ENCODE measurements at places on chromosomes 6 and 20.

DNA sequence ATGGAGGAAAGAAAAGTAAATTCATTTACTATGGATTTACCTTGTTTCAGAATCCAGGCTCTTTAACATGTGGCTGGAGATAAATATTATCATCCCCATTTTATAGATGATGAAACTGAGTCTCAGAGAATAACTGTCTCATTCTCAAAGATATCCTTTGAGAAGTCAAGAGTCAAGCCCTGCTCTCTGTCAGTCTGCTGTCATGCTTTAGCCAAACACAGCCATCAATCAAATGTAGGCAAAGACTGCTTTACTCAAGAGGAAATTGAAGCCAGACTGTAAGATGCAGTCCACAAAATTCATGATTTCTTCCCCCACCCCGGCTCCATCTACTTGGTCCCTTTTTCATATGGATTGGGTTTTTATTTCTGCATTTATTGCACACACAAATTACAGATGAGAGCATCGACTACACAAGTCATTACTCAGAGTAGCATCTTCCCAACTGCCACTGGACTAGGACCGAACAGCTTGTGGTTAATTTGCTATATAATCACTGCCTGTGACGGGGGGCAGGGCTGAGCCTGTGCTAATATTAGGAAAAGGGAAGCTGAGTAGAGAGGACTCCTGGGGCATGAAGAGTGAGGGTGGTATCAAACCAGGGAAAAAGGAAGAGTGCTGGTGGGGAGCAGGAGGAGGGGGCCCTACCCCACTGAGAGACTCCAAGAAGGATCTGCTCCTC lies 102.7 kb upstream of the TOP1 start:
- no peak for DNase-seq

DNA sequence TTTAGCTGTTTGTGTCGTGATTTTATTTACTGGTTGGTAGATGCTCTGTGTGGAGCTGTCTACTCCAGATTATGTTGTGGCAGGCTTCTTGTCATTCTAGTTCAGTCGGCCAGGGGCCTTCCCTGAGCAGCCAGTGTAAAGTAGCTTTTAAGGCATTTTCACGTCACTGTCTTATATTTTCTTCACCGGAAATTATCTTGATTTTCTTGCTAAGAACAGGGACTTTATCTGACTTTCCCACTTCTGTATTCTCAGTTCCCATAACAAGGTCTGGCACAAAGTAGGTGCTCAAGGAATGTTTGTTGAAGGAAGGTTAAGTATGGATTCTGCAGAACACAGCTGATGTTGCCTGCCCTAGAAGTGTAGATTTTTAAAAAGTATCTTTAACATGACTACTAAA lies 868 bp downstream of the LTV1 start:
- DNase-seq = no peak

DNA sequence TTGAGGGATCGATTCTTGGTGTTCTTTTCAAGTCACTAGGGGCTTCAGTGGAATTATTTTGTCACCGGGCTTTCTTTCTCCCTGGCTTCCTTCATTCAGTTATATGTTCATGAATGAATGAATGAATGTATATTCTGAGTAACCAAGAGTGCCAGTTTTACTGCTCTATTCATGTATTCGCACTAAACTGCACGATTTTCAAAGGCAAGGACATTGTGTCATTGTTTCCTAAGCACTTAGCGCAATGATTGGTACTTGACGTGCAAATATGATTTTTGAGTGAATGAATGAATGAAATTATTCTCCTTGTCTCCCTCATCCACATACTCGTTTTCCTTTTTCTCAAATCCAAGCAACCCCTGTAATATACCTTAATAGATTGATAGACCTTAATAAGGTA lies 822 bp downstream of the AFG1L start:
- no peak for DNase-seq

- DNase-seq = no peak
Observed at GRCh38 chr6:30152016-30152673, 8.9 kb downstream of the TRIM10 start.

DNA sequence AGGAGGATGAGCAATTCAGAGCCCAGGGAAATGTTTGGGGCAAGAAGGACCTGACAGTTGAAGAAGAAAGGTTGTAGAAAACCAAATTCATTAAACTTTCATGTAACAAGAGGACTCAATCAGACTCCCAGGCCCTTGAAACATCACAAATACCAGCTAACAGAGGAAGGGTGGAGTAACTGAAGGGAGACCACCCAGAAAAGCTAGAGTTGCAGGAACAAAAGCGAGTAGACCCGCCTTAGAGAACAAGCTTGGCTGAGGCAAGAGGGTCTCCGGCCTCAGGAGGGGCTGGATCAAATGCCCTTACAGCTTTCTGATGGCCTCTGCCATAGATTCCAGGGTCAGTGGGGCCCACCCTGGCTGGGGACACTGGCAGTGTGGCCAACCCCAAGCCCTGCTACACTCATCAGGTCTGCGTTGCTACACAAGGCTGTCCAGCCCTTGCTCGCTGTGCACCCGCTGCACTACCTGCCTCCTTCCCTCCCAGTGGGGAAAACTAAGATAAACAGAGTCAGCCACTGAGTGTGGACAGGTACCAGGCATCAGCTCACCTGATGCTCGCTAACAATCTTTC lies 110.0 kb downstream of the SLC23A2 start:
- DNase-seq = no peak

DNA sequence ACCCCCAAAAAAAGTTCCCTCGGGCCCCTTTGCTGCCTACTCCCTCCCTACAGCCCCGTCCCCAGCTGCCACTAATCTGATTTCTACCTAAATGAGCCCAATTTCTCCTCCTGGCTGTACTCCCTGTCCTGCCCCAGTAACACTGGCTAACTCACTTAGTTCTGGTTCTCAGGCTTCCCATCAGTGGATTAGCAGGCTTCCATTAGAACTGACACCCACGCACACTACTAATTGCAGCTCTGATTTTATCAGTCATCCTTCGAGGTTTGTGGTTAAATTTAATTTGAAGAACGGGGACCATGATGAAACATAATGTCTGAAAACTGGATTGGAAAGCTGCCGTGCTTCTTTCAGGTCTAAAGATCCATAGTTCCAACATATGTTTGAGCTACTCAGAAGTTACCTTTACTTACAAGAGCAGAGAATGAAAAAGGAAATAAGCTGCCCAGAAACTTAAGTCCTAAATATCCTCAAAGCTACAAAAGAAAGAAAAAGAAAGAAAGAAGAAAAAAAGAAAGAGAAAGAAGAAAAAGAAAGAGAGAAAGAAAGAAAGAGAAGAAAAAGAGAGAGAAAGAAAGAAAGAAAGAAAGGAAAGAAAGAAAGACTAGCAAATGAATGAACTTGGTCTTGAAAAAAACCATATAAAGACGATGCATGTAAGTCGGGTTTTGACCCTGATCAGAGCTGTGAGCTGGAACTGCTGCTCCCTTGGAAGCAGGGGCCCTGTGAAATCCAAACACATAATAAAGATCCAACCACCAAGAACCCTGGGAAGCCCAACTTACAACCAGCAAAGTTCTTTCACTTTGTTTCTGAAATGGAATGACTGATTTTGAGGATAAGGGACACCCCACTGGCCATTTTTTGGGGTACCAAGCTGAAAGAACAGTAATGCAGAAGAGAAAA lies 51.7 kb downstream of the CNKSR3 start:
- no peak for DNase-seq

DNA sequence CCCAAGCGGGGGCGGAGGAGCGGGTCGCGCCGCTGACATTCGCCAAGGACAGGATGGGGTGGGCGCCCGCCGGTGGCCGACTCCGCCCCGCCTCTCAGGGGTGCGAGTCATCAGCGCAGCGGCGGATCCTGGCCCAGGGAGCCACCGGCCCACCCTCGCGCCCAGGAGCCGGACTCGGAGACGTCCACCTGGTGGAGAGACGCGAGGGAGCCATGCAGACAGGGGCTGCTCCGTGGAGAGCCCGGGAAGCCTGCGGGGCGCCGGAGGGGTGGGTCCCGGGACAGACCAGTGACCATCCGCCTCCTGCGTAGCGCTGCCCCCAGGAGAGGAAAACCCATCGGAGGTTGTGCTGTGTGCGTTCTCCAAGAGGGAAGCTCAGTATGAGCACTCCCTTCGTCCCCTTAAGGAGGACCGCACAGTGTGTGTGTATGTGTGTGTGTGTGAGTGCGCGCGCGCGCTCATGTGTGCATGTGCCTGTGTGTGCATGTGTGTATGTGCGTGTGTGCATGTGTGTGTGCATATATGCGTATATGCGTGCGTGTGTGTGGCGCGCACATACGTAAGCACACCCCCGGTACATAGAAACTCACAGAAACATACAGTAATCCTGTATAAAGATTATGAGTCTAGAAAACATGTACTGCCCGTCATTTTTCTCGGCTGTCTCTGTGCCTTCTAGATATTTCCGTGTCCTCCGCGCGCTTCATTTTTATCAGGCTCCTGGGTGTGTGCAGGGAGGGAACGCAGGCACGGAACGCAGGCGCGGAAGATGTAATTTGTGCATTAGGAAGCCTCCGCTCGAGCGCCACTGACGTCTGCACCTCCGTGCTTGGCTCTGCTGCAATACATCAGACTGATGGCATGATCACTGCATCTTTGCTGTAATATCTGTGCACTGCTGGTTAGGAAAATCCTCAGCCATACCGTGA lies 158.9 kb downstream of the TBXT start:
- no peak for DNase-seq

DNA sequence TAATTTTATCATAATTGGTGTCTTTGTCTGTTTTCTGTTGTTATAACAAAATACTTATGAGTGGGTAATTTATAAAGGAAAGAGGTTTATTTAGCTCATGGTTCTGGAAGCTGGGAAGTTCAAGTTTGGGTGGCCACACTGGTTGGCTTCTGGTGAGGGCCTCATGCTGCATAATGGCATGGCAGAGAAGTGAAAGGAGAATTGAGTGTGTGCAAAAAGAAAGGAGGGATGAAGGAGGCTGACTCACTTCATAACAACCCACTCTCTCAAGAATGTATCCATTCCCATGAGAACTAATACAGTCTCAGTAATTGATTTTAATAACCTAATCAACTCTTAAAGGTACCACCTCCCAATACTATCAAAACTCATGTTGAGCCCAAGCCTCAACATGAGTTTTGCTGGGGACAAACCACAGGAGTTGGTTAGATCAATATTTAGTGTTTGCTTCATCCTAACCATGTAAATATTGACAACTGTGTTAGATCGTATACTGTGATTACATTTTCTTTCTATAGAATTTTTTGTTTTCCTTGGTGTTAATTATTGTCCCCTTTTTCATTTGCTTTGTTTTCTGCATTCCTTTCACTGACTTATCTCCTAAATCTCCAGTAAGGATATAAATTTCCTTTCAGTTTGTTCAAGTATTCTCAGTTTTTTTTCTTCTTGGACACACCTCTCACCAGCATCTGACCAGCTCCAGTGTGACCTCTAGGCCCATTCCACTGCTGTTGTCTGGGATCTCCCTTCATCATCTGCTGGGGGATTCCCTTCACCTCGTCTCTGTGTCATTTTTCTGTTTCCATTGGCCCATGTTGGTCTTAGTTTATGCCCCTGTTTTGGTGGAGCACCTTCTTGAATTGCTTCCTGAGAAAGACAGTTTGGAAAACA lies 54.8 kb upstream of the SCGN start:
- no peak for DNase-seq

DNA sequence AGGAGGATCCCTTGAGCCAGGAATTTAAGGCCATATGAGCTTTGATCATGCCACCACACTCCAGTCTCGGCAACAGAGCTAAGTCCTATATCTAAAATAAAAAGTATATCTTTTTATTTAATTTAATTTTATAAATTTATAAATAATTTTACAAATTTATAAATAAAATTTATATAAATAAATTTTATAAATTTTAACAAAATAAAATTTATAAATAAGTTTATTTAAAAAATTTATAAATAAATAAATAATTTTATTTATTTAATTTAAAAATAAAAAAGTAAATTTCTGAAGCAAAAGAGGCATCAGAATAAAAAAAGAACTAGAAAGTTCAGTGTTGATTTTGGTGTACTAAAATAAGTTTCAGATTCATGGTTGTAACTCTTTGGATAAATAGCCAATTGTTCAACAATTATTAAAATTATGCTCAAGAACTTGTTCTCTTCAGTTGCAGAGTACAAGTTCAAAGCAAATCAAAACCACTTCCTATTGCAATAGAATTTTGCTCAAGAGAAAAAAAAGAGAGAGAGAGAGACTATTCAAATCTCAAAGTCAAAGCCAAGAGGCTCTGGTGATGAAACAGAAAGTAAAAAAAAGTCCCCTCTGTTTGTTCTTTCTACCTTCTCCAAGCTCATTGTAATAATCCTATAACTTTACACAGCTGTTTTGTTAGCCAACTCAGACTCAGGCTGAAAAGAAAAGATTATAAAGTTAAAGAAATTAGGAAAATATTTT lies 547.5 kb upstream of the ADGRB3 start:
- no peak for DNase-seq

GRCh38 chr6:125363039-125363823 lies 61.5 kb upstream of the HDDC2 start:
- no peak for DNase-seq

DNA sequence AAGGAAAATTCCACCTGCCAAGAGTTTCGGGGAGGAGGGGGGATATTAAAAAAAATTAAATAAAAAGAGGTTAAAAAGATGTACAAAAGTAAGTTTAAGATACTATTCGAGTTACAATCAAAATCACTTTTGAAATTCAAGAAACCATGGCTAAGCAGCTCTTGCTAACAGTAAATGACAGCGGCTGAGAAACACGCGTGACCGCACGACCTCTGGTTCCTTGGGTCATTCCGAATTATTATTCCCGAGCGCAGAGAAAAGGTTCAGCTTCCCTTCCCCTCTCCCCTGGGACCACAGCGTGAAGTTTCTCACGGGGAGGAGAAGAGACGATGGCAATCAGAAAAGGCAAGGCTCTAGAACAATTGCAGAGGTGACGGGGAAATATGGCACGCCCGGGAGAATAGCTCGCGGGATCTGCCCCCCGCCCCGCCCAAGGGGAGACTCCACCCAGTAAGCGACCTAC lies 496 bp downstream of the TMEM242 start:
- DNase-seq = no peak

GRCh38 chr6:35035481-35036030 lies 105.6 kb downstream of the TCP11 start:
- no peak for DNase-seq

GRCh38 chr20:61159957-61160686 lies 91.9 kb upstream of the CDH4 start:
- DNase-seq = no peak

Measured in stimulated activated CD8-positive, alpha-beta memory T cell treated with anti-CD3 and anti-CD28 coated beads, Interleukin-15, amount 100 ng/mL, for 4 hours (primary cell).